ENCODE measurements at places on chromosomes 6 and 20.

DNA sequence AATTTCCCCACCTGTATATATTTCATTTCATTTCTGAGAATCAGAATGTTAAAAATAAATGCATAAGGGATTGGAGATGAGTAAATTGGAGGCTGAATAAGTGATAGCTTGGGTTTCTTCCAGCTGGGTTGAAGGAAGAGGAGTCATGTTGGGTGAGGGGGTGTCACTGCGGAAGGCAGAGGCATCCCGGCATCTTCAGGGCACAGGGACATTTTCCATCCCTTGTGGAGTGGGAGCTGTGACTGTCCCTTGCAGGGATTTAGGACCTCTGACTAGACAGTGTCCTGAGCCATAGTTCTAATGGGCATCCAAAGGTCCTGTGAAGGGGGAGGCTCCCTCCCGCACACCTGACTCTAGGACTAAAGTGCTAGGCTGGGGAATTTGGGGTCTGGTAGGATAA, 2.1 kb downstream of the MCHR2 start:
- no peak for DNase-seq

DNA sequence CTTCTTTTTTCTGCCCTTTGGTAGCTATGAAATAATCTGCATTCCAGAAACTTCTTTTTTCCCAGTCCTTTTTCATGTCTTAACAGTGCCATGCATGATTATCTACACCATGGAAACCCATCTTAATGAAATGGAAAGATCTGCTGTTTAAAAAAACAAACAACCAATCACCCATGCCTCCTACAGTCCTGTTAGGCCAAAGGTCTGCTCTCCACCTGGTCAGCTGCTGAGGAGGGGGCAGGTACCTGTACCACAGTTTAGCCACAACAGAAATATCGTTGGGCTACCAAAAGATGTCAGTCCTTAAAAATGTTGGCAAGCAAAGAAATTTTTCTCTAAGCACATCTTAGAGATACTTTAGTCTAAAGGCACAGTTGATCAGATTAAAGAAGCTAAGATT, 112.6 kb downstream of the SLC16A10 start:
- DNase-seq = no peak

- DNase-seq = no peak
These were observed 35.4 kb upstream of the E2F3 start for GRCh38 chr6:20366082-20366830.

GRCh38 chr6:117505311-117505710, 22.8 kb downstream of the DCBLD1 start:
- DNase-seq = no peak

DNA sequence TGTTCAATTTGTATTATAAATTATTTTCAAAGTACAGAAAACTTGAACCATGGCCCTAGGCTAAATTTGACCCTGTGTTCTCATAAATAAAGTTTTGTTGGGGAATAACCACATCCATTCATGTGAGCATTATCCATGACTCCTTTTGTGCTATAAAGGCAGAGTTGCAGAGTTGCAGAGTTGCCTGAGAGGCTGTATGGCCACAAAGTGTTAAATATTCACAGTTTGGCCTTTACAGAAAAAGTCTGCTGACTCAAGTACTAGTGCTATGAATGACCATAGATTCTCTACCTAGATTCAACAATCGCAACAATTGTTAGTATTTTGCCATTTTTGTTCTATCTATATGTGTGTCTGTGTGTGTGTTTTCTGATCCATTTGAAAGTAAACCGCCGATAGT, 46.2 kb upstream of the BEND3 start:
- DNase-seq = no peak

DNA sequence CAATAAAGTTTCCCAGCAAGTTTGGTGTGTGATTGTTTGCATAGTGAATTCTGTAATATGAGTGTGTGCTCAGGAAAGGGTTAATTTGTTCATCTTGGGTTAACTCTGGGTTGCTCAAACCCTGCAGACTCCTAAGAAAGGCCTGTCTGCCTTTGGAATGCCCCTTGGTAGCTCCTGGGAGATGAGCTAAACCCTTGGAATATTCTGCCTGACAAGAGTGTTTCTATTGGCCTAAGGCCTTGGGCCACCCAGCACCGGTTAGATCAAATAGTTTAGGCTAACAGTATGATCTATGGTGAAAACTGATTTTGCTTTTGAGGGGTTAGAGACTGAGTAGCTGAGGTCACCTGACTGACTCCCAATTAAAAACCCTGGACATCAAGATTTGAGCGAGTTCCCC, 248.3 kb downstream of the GRM1 start:
- no peak for DNase-seq

Measured in non-pigmented ciliary epithelial cell (primary cell).